Eye (tissue), 1 donor: ENCODE measurements at places on chromosomes 11 and 22.

DNA sequence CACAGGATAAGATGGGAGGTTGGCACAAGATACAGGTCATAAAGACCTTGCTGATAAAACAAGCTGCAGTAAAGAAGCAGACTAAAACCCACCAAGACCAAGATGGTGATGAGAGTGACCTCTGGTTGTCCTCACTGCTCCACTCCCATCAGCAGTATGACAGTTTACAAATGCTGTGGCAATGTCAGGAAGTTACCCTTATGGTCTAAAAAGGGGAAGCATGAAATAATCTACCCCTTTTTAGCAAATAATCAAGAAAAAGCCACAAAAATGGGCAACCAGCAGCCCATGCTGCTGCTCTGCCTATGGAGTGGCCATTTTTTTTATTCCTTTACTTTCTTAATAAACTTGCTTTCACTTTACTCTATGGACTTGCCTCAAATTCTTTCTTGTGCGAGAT lies 8.7 kb upstream of the PIWIL4 start:
- DNase-seq: no peak

GRCh38 chr11:73894725-73895335 lies 18.0 kb downstream of the PAAF1 start:
- no peak for DNase-seq

DNA sequence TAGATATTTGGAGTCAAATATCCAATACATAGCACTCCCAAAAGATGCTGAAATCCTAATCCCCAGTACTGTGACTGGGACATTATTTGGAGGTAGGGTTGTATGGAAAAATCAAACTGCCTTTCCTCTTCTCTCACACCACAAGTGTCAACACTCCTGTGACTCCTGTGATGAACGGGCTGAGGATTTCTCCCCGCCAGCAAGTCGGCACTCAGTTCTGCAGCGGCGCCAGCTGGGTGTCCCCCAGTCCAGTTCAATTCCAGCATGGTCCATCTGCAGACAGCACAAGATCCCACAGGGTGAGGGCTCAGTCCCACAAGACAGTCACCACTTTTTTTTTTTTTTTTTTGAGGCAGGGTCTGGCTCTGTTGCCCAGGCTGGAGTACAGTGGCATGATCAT lies 4.3 kb upstream of the PARVB start:
- no peak for DNase-seq

DNA sequence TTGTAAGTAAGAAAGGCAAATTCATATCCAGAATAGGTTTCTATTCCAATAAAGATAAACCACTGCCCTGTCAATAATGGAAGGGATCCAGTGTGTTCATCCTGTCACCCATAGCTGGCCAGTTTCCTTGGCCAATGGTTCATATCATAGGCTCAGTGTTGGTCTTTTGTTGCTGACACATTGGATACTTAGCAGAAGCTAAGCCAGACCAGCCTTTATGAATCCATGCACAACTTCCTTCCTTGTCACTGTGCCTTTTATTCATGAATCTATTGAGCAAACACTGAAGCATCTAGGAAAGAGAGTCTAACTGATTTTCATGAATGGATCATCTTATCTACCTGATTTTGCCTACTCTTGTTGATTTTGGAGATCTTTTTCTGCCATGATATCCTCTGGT lies 20.0 kb downstream of the OR2AT4 start:
- no peak for DNase-seq

GRCh38 chr11:26027887-26028286 lies 304.0 kb upstream of the ANO3 start:
- DNase-seq: no peak

DNA sequence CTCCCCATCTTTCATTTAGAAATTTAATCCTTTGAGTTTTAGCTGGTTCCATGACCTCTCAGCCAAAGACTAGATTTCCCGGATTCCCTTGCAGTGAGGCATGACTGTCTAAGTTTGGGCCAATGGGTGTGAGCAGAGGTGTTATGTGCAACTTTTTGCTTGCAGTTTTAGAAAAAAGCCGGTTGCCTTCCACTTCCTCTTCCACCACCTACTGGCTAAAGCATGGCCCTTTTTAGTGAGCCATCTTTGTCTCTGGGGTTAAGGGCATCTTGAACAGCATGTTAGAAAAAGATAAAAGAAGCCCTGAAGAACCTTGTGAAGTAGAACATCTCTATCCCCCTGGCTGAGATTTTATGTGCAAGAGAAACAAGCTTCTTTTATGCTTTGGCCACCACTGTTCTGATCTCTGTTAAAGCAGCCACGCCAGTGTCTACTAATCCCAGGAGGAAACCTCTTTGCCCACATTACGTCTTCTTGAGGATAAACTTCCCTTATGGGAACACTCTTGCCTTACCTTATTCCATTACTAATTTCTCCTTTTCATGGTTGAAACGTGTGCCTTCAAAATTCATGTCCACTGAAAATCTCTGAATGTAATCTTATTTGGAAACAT lies 279.9 kb downstream of the TENM4 start:
- DNase-seq: no peak

DNA sequence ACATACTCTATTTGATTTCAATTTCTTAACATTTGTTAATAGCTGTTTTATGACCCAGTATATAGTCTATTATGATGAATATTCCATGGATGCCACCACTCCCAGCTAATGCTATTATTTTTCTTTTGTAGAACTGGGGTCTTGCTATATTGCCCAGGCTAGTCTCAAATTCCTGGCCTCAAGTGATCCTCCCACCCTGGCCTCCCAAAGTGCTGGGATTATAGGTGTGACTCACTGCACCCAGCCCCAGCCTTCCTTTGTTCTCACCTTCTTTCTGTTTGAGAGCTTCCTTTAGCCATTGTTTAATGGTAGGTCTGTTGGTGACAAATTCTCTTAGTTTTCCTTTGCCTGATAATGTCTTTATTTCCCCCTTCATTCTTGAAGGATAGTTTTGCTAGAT lies 52.9 kb upstream of the AMOTL1 start:
- DNase-seq: no peak

GRCh38 chr22:34834059-34834458 lies 231.9 kb upstream of the ISX start:
- no peak for DNase-seq

- no peak for DNase-seq
These were observed 81.4 kb downstream of the TBC1D22A start for GRCh38 chr22:46843821-46844255.

- no peak for DNase-seq
These were observed 14.1 kb downstream of the FRMD8 start for GRCh38 chr11:65400307-65401072.

- DNase-seq: no peak
These were observed 18.6 kb downstream of the ADAMTS8 start for GRCh38 chr11:130409594-130410388.

- DNase-seq: no peak
These were observed 20.3 kb upstream of the PGM2L1 start for GRCh38 chr11:74418509-74418895.

- peak; percentile 74 for DNase-seq
These were observed 27.7 kb upstream of the PPP2R1B start for GRCh38 chr11:111793863-111794262.

GRCh38 chr11:108302121-108302785 lies 79.4 kb downstream of the ATM start:
- no peak for DNase-seq

DNA sequence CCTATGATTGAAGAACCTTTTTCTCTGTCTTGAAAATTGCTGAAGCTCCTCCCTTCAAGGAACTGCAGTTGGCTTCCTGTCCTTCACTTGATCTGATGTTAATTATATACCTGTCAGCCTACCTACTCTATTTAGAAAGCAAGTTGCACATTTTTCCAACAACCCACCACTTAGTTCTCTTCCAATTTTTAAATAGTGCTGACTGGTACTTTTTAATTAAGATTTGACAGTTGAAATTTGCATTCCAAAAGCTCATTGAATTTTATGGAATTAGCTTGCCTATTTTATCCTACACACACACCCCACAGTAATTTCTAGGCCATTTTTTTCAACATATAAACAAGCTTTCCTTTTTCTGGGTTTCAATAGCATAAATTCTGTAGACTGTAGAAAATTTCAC lies 820.3 kb upstream of the FAT3 start:
- no peak for DNase-seq

- no peak for DNase-seq
These were observed 1428.6 kb downstream of the LRRC4C start for GRCh38 chr11:40030867-40031266.

DNA sequence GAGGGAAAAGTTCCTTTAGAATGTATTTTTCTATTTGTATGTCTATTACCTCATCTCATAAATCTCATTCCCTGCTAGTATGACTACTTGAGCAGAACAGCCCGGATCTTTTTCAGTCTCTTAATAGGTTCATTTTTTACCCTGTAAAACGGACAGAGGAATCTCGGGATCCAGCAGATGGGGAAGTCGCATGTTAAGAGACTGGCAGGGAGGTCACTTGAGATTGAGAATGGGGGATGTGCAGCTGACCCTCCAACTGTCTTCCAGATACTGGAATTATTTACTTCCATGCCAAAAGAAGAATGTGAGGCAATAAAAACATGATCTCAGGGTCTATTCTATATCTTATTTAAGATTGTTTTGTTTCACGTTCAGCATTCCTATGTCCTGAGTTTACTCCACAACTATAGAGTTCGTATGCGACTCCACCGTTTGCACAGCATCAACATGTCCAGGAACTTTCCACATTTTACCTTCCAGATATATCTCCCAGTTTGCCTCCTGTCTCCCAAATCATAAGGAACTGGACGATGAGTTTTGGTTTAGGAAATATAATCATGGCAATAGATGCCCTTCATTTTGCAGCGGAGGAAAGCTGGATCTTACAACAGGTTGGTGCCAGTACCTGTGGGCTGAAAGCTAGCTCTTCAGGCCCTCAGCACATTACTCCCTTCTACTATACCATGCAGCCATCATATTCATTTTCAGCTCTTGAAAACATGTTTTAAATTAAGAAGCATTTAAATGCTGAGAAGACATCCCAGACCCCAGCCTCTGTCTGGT lies 181.5 kb downstream of the MAML2 start:
- DNase-seq: peak; percentile 33

- no peak for DNase-seq
These were observed 12.3 kb upstream of the SH3BP1 start for GRCh38 chr22:37627121-37627520.

GRCh38 chr22:49566693-49567092 lies 261.0 kb downstream of the BRD1 start:
- no peak for DNase-seq

GRCh38 chr11:47489395-47489755 lies 40.4 kb upstream of the RAPSN start:
- DNase-seq: no peak
